ENCODE measurements at places on chromosomes 16 and 17.

DNA sequence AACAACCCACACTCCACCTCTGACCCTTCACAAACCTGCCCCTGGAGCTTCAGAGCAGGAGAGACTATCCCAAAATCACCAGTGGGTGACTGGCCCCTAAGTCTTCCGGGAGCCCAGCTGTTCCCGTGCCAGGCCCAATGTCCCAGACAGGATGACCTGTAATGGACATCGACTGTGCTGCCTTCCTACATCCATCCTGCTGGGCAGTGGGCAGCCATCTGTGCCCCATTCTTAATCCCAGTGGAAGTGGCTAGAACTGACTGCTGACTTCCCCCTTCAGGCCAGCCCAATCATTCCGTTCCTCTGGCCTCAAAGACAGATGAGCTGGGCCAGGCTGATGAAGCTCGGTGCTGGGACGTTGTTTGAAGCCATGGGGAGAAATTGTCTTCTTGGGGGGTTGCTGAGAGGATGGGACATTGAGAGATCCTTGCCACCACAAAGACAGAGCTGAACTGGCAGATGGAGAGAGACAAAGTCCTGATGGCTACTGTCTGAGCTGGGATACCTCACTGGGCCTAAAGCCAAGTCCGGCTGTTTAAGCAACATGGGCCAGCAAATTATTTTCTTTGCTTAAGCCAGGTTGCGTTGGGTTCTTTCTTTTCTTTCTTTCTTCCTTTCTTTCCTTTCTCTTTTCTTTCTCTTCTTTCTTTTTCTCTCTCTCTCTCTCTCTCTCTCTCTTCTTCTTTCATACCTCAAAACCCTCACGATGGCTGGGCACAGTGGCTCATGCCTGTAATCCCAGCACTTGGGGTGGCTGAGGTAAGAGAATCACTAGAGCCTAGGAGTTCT, 17.9 kb upstream of the ALOX15B start:
- DNase-seq, result no peak

DNA sequence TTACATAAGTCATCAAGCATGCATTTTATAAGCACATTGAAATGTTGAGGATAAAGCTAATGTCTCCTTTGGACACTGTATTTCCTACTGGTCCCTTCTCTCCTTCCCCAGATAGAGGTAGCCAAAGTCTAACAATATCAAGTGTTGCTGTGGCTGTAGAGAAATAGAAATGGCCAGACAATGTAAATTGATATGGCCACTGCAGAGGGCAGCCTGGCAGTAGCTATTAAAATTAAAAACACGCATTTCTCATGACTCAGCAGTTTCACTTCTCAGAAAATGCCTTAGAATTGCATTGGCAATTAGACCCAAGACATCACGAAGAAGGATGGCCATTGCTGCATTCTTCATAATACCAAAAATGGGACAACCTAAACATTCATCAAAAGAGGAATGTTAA, 46.8 kb upstream of the MRTFB start:
- DNase-seq, result no peak

- DNase-seq, result no peak
Measured at GRCh38 chr16:67719778-67720144, 645 bp upstream of the GFOD2 start.

GRCh38 chr16:14600164-14600563, 29.9 kb downstream of the PARN start:
- DNase-seq, result no peak

- no peak for DNase-seq
Measured at GRCh38 chr17:79164913-79165695, 90.5 kb downstream of the ENGASE start.

- no peak for DNase-seq
Measured at GRCh38 chr16:29878172-29878571, 15.1 kb upstream of the CDIPT start.

DNA sequence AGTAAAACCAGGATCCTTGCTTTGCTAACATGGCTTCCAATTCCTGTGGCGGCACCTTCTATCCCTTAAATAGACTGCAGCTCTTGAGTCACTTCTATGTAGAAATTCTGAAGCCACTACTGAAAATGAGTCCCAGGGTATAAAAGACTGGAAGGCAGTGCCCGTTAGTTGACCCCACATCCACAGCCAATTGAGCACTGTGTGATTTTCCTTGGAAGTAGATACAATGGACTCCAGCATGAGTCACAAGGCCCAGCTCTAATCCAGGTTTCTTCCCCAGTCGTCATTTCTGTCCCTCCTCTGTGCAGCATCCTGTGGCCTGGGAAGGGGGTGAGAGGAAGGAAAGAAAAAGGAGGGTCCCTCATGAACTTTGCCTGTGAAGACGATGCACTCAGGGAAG, 69.5 kb downstream of the HLF start:
- DNase-seq, result no peak

- DNase-seq, result no peak
Measured at GRCh38 chr17:21285164-21286065, 904 bp downstream of the MAP2K3 start.

GRCh38 chr16:81939164-81940056, 71.9 kb downstream of the SDR42E1 start:
- DNase-seq, result no peak

DNA sequence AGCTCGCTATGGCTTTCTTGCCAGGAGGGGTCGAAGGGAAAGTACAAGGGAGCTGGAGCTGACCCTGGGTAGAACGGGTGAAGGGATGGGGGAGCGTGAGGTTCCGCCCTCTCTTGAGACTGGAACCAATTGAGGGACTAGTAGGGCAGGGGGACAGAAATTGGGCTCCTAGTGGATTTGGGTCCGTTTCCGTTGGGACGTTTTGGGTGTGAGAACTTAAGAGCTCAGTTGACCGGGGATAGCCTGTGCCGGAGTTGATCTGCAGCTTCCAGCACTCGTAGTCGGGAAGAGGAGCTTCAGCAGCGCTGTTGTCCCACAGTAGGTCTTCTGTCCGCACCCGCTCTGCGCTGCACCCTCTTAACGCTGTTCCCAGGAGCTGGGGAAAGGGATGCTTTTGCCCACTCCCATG, 481 bp downstream of the CNTROB start:
- no peak for DNase-seq

DNA sequence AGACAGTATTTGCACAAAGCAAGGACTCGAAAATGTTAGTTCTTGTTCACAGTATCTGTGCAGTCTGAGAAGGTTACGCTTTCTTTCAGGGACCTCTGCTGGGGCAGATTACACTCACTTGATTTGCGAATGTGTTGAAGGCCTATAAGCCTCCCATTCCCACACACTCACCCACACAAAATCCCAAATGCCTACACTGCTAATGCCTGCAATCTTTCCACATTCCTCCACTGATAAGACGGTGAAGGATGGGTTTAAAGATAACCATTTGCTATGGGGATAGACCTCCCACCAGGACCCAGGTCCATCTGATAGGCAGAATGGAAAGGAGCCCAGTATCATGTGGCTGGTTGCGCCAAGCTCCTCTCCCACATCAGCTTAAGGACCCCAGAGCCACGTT, 394.9 kb upstream of the SALL1 start:
- DNase-seq, result no peak

DNA sequence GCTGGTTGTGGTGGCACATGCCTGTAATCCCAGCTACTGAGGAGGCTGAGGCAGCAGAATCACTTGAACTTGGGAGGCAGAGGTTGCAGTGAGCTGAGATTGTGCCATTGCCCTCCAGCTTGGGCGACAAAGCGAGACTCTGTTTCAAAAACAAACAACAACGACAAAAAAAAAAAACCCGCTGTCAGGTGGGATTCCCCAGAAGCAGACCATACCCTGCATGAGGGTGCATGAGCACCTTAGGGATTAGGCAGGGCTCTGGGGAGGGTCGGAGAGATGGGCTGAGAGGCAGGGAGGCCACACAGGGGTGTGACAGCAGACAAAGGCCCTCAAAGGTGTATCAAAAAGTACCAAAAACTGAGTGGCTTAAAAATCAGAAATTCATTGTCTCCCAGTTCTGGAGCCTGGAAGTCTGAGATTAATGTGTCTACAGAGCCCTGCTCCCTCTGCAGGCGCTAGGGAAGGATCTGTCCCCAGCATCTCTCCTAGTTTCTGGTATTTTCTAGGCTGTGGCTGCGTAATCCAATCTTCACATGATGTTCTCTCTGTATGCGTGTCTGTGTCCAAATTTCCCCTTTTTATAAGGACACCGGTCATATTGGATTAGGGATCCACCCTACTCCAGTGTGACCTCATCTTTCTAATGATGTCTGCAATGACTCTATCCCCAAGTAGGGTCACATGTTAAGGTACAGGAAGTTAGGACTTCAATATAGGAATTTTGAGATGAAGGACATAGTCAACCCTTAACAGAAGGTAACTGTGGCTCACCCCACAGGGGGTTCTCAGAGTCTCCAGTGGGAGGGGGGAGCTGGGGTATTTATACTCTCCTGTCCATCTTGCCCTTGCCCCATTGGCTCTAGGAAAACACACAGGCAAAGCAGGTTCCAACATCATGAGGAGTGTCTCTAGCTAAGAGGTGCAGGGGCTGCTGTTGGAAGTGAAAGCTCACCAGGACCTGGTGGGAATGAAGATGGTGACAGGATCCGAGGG, 13.6 kb upstream of the TVP23A start:
- no peak for DNase-seq

DNA sequence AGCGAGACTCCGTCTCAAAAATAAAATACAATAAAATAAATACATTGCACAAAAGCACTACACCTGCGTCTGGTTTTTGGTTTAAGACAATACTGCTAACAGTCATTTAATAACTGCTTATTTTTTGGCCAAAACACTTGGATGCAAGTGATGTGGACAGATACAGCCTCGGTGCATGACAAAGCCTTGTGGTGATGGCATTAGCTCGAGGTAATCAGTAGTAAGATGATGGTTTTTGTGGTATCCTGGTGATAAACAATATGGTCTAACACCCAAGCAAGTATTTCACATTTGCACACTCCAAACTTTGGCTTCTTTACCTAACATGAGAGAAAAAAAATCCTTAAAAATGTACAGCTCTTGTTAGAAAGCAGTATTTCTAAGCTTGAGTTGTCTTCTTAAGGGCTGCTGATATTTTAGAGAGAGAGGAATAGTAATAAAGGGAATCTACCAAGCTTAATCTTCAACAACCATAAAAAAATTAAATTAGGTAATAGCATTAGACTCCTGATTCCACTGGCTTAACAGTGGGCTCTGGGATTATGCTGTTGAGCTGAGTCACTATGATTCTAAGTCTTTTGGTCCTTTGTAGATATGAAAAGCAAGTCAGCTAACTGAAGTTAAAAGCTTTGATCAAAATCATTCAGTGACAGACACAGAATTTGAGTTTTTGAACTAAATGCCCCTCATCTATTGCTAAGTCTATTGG, 111.1 kb downstream of the VPS53 start:
- no peak for DNase-seq

- no peak for DNase-seq
Measured at GRCh38 chr16:53257001-53257400, 177.3 kb upstream of the RBL2 start.

DNA sequence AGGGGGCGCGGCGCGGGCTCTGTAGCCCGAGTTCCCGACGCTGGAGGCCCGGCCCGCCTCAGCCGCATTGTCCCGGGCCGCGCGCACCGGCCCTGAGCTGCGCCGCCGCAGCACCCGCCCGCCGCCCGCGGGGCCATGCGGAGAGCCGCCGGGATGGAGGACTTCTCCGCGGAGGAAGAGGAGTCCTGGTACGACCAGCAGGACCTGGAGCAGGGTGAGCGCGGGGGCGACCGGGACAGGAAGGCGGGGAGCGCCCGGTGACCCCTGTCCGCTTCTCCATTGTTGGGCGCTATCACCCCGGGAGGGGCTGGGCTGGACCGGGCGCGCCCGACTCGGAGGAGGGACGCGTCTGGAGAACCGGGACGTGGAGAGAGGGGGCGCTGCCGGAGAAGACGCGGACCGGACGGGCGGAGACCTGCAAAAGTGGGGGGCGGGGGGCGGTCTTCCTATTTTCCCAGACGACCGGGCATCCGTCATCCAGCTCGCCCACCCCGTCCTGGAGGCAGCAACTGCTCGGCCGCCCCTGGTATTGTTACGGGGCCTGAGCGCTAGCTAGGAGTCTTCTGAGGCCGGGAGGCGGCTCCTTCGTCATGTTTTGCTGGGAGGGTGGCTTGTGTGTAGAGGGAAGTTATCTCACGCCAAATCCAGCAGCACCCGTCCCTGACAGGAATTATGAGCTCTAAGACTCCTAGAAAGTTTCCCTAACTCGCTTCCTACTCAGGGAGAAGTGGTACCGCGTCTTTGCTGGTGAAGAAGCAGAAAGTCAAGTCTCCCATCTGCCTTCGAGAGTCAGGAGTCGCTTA, 678 bp downstream of the CDR2L start:
- no peak for DNase-seq

DNA sequence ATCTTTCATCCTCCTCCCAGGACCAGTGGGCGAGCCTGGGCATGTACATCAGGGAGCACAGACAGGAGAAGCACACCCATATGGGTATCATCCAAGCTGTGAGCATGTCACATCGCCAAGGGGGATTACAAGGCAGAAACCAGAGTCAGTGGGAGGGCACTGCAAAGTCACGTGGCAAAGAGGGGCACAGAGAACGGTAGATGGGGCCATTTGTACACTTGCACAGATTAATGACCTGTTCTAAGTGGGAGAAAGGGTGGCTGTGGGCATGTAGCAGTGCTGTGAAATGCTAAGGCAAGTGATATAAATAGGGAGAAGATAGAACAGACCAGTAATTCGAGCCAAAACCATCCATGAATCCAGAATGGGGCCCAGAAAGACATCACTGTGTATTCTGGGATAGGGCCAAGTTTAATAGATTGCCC, 265.0 kb downstream of the CPPED1 start:
- DNase-seq, result no peak

GRCh38 chr17:3838206-3838605, 7.8 kb downstream of the NCBP3 start:
- no peak for DNase-seq

DNA sequence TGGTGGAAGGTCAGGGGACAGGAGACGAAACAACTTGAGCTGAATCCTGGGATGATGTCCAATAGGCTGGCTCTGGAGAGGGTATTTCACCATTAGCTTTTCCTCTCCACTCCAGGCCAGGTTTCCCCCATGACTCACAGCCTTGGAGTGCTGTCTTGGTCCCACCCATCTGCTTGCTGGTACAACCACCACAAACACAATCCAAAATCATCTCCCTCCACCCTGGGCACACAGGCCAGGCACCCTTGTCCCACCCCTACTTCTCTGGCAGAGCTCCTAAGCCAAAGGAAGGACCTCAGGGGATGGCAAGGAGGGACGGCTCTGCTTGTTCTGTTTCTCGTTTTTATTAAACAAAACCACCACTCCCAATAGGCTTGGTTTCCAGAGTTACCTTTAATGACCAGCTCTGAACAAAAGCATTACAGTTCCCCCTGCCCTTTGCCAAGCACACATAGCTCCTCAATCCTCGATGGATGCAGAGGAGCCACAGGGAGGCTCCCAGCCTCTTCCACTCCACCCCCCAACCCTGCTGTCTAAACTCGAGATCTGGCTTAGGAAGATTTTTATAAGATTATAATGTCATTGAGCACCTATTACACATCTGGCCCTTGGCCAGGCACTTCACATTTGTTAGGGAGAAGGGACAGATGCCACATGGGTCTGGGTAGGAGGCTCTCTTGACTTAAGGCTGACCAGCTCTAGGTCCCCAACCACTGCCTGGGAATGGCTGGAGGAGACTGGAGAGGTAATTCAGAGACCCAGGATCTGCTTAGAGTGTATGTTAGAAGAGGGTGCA, 13.3 kb downstream of the CAVIN1 start:
- no peak for DNase-seq
